ENCODE measurements at places on chromosomes 1 and 21.

DNA sequence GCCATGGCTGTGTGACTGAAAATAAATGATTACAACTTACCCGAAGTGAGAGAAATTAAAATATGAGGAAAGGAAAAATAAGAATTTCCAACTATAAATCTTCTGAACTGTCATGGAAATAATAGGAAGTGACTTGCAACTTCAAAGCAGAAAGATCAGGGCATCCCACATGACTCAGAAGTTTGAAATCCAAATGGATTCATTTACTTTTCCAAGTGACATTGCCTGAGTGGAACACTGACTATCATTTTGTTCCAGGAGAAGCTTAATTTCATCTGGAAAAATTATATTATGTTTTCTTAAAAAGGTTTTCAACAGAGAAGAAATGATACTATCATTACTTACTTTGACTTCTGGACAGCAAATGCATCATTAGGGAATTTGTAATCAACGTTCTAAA, 110.8 kb downstream of the GREM2 start:
- peak; percentile 55 for DNase-seq

GRCh38 chr1:218496561-218496960, 151.4 kb downstream of the TGFB2 start:
- DNase-seq = peak; percentile 99

DNA sequence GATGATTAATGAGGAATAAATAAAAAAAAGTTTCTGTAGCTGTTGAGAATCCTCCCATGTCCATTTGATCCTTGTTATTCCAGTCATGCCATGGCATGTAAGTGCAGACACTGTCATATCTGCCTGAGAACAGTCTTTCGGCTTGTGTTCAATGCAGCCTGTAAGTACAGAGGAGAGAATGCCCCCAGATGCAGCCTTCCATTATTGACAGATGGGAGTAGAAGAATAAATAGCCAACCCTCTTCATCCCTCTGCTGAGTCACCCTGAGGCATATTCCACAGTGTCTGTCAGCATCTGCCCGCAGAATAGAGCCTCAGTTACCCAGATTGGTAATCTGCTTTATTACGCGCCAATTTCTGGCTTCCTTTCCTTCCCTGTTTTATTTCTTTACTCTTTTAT, 139.4 kb downstream of the LRRC7 start:
- no peak for DNase-seq

DNA sequence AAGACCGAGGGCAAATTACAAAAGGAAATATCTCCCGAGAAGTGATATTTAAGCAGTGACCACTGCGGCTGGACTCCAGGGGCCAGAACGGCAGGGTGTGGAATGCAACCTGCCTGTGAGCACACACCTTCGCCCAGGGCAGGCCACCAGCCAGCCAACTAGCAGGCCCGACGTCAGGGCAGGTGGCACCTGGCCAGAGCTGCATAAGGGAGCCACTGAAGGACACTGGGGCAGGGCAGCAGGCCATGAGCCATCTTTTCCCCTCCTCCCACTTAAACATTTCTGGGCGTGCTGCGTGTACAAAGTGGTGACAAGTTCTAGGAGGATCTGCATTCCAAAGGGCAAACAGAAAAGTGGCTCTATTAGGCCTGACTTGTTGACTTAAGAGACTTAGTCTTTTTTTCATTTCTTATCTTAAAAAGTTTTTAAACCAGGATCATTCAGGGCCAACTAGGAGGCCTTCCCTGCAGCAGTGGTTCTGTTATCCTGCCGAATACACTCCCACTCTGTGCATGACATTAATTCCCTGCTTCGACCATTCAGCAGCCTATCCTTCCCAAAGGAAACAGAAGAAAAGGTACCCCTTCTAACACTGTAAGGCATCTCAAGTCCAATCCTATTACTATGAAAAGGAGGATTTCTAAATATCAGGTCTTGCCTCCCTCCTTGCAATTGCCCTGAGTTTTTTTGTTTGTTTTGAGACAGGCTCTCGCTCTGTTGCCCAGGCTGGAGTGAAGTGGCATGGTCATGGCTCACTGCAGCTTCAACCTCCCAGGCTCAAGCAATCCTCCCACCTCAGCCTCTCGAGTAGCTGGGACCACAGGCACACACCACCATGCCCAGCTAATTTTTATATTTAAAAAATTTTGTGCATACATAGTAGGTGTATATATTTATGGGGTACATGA, 96.3 kb downstream of the BCAR3 start:
- peak; percentile 49 for DNase-seq

DNA sequence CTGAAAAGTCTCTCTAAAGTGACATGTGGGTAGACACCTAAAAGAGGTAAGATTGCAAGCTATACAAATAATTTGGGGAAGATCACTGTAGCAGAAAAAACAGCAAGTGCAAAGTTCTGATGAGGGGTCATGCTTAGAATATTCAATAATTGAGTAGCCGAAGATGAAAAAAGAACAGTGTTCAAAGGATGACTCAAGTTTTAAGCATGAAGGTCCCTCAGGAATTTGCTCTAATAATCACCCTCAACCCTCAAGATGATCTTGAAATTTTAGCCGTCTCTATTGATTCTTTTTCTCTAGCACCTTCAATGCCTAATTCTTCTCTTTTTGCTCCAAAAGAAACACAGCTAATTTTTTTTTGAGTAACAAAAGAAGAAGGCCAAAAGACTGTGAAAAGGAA, 190.6 kb upstream of the ZNHIT6 start:
- DNase-seq = peak; percentile 35

DNA sequence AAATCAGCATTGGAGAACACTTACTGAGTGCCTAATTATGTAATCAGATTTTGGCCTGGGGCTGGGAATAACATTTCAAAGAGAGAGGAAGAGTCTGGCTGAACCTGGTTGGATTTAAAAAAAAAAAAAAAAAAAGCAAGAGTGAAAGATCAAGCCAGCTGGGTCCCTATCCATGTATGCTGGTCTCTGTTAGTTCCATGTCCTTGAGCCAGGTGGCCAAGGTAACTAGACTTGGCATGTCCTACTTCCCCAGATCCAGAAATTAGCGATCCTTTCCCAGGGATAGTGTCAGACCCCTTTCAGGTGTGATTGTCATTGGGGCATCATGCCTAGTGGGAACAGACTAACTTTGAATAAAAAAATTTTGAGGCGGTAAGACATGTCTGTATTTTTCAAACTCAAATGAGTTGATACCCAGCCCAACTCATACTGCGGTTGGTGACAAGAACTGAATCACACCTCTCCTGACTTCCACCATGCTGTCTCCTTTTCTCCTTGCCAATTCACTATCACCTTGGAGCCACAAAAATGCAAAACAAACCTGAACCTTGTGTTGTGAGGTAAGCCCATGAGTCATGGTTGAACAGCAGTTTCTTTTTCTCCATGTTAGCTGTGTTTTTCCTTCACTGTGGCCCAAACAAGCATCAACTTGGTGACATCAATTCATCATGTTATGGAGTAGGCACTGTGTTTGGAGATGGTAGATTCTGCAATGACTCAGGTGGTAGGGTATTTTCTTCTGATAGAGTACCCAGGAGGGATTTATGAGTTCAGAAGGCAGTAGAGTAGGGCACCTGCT, 24.5 kb upstream of the PPP2R5A start:
- no peak for DNase-seq

GRCh38 chr21:41431788-41432548, 5.9 kb downstream of the MX1 start:
- DNase-seq = no peak

DNA sequence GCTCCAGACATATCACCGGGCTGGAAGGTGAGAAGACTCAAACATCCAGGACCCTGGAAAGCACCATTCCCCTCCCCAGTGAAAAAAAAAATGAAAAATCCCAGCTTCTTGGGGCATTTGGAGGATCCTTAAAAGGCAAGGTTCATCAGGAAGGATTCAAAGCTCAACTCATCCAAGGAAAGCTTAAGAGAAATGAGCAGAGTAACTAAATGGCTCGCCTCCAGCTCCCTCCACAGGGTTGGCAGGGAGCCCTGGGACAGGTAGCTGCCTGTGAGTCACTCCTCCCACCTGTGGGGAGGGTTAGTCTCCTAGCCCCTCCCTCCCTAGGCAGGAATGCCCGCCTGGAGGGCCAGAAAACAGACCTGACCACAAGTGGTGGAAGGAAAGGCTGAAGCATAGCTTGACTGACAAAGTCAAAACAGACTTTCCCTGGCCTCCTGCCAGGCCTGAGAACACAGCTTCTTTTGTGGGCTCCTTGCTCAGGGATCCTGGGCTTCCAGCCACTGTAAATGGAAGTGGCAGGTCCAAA, 712 bp upstream of the LAMB3 start:
- peak; percentile 68 for DNase-seq

DNA sequence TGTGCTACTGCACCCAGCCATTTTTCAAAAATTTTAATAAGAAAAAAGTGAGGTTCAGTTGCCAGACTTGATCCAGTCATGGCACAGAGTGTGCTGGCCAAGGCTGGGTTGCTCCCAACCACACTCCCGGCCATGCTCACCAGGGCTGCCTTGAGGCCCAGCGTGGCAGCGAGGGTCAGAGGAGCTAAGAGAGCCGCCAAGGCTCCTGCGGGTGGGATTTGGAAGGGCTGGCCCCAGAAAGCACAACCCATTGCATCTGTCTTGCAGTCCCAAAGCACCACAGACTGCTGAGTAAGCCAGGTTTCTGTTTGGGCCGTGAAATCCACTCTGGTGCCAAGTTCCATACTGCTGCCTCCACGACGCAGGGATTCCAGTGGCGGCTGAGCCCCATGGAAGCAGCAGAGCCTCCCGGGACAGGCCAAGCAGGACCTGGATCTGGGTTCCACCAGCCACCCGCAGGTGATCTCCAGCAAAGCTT, 22.6 kb downstream of the ZBTB17 start:
- DNase-seq = peak; percentile 64

GRCh38 chr1:91744953-91745639, 140.9 kb downstream of the TGFBR3 start:
- peak; percentile 83 for DNase-seq

DNA sequence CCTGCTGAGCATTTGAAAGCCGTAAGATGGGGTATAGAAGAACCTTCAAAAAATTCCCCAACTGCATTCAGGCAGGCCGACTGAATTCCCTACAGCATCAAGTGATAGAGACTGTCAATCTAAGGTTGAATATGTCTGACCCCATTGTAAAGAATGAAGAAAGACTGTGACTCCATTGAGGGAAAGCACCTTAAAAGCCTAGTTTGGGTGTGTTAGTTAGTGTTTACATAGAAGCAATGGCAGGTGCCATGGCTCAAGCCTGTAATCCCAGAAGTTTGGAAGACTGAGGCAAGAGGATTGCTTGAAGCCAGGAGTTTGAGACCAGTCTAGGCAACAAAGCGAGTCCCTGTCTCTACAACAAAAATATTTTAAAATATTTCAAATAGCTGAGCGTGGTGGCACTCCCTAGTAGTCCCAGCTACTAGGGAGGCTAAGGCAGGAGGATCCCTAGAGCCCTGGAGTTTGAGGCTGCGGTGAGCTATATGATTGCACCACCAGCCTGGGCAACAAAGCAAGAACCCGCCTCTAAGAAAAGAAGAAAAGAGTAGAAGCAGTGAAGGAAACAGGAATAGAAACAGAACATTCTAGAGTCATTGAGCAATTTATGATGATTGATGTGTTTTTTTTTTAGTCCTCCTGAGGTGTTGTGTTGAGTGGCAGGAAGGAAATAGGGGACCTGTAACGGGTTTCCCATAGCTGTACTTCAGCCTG, 15.4 kb downstream of the POLR3GL start:
- DNase-seq = peak; percentile 36

GRCh38 chr21:29250636-29251035, 48.1 kb upstream of the BACH1 start:
- no peak for DNase-seq

DNA sequence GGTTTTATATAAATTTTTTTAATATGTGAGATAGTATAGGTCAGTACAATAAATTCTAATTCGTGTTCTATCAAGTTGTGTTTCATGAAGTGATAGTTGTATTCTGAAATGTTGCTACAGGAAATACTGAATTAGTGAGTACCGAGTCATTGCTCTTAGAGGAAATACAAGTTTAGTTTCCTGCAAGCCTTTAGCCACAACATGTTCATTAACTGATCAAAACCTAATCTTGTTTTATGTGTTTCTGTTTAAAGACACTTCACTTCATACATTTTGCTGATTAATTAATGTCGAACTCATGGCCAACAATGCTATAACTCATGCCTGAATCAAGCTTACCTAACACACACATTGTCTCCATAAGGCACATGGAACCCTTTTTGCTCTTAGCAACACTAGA, 43.6 kb downstream of the LRRC7 start:
- peak; percentile 1 for DNase-seq

DNA sequence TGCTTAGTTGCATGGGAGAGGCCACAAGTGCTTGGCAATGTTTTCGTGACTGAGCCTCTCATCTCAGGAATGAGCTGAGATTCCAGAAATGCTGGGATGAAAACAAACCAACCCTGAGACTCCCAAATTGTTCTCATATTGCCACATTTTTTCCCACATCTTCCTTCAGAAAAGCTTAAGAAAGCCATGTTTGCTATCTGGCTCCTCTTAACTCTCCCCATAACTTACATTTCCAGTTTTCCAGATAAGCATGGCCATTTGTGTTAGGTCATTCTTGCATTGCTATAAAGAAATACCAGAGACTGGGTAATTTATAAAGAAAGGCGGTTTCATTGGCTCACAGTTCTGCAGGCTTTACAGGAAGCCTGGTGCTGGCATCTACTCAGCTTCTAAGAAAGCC, 17.2 kb downstream of the DSCAM start:
- no peak for DNase-seq

- no peak for DNase-seq
Observed at GRCh38 chr1:47439819-47440598, 2.2 kb downstream of the FOXD2 start.

DNA sequence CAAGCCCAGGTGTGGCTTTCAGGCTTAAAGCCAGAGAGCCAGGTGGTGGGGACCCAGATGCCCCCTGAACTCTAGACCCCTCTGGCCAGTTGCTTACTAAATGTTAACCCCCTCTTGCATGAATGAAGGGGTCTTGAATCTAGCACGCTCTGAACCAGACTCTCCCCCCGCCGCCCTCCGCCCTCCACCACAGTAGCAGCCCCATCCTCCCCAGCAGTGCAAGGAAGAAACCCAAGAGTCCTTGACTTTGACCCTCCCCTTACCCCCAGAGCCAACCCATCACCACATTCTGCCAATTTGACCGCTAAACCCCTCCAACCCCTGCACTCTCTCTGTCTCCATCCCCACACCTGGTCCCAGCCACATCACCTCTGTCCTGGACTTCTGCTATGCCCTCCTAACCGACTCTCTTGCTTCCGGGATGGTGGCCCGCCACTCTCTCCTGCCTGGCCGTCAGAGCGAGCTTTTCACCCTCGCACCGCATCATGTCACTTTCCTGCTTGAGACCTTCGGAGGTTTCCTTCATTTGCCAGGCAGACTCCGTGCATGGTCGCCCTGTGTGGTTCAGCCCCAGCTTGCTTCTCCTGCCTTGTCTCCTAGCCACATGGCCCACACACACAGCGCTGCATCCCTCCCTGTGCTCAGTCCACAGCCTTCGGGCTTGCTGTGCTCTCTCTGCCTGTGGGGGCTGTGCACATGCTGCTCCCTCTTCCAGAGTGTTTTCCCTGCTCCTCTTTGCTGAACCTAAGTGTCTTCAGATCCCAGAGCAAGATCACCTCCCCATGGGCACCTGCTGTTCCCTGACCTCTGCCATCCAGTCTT, 113.4 kb downstream of the HUNK start:
- DNase-seq = no peak

- DNase-seq = peak; percentile 91
Observed at GRCh38 chr1:9413877-9414213, 121.2 kb downstream of the SPSB1 start.

GRCh38 chr1:205615789-205616188, 16.0 kb downstream of the ELK4 start:
- DNase-seq = no peak

Measured in fibroblast of upper back skin (primary cell).